ENCODE measurements at places on chromosomes 11 and 22. TPM values are rescaled to one million over a fixed set of nuclear protein-coding genes. Genes with fewer than 3 reads are reported as not detected.
A peak's percentile ranks its signal among the peaks of the same experiment; 100 is the strongest.

GRCh38 chr11:130426223-130426836 lies 2.1 kb downstream of the ADAMTS8 start:
- DNase-seq: no peak
- H3K4me3 ChIP-seq: peak overlapping the region; percentile 70
- peaks cover 19% of the 10 kb centered on the region for H3K4me1 ChIP-seq
- H3K27ac ChIP-seq: no peak overlapping the region

DNA sequence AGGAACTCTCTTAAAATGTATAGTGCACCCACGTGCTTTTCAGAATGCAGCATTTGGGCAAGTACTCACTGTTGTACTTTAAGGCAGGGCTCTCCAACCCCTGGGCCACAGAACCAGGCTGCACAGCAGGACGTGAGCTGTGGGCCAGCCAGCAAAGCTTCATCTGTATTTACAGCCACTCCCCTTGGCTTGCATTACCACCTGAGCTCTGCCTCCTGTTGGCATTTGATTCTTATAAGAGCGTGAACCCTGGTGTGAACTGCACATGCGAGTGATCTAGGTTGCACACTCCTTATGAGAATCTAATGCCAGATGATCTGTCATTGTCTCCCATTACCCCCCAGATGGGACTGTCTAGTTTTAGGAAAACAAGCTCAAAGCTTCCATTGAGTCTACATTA lies 3.0 kb downstream of the C11orf58 start:
- peak overlapping the region; percentile 5 for H3K27ac ChIP-seq
- no peaks in the 10 kb centered on the region for H3K27me3 ChIP-seq
- no peaks in the 10 kb centered on the region for H3K36me3 ChIP-seq
- no peak for DNase-seq

DNA sequence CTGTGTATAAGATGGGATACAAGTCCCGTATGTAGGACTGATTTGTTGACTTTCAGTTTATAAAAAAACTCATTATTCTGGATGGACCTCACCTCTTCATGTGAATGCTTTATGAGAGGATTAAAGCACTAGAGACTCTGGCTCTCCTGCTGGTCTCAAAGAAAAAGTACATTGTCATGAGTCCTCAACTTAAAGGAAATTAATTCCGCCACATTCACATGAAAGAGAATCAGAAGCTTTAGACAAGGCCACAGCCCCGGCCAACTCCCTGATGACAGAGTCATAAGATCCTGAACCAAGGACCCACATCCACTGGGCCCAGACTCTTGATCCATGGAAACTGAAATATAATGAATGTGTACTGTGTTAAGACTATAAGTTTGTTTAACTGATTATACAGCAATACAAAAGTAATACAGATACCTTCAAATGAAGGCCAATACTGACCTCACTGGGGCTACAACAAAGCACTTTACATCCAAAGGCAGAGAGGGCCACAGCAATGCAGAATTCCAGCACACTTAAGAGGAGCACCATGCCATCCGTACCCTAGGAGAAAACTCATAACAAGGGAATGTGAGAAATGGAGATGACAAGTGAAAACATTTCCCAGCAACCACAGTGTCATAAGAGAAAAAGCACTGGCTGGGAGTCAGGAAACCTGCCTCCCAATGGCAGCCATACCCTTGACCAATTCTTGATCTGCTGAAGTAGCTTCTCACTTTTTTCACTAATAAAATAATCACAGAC lies 25.4 kb upstream of the MS4A6A start:
- DNase-seq: no peak
- H3K27me3 ChIP-seq: peaks cover 5% of the 10 kb centered on the region
- no peaks in the 10 kb centered on the region for H3K36me3 ChIP-seq

Gene USP2
- not detected for polyA plus RNA-seq

- peak overlapping the region; percentile 99 for H3K27ac ChIP-seq
- H3K27me3 ChIP-seq: peaks cover 5% of the 10 kb centered on the region
- peaks cover 51% of the 10 kb centered on the region for H3K4me1 ChIP-seq
- no peak for DNase-seq
Measured at GRCh38 chr11:118401880-118402590, 629 bp downstream of the ATP5MG start.

DNA sequence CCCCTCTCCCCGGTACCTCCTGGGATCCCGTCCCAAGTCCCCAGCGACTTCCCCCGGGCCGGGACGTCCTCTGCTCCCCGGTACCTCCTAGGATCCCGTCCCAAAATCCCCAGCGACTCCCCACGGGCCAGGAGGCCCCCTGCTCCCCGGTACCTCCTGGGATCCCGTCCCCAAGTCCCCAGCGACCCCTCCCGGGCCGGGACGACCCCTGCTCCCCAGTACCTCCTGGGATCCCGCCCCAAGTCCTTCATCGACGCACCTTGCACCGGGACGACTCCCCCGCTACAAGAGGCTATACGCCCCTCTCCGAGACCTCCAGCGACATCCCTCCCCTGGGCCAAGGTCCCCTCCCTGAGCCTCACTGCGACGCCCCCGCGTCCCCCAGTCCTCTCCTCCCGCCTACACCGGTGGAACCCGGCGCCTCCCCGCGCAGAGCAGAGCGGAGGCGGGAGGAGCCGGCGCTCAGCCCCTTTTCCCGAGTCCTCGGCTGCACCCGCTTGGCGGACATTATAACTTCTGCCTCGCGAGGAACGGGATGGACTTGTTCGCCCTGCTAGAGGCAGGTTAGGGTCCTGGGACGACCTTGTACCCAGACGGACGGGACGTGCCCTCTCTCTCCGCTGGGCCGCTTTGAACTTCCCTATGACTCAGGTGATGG lies 912 bp downstream of the KREMEN1 start:
- H3K36me3 ChIP-seq: no peaks in the 10 kb centered on the region
- peaks cover 24% of the 10 kb centered on the region for H3K27me3 ChIP-seq
- H3K4me1 ChIP-seq: peaks cover 18% of the 10 kb centered on the region
- H3K27ac ChIP-seq: no peak overlapping the region
- DNase-seq: no peak

Gene CAT
- 192 TPM for polyA plus RNA-seq

Data from immature natural killer cell (primary cell).